Caco-2 (cell line): ENCODE measurements at places on chromosomes 4 and X.

DNA sequence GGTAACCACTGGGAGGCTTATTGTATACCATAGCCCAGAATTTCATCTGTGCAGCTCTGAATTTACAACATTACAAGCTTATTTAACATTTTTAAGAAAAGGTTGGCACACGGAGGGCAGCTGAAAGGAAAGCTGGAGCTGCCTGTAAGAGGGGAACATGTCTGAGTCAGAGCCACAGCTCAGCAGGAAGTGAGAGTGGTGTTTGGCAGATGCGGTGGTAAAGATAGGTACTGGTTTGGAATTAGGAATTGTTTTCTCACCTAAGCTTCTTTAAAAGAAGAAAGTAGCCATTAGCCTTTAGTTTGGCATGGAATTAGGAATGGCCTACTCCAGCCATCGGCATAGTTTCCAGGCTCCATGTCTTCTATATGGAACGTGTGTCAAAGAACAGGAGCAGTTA lies 172.5 kb upstream of the ANXA3 start:
- no peak for DNase-seq

GRCh38 chr4:1008840-1009541 lies 2.4 kb upstream of the FGFRL1 start:
- peak; percentile 61 for DNase-seq

GRCh38 chrX:153717445-153717844 lies 6.7 kb downstream of the BCAP31 start:
- no peak for DNase-seq

- no peak for DNase-seq
Observed at GRCh38 chrX:68644861-68645260, 2.6 kb upstream of the STARD8 start.

- no peak for DNase-seq
Observed at GRCh38 chrX:153746359-153746758, 17.7 kb upstream of the PLXNB3 start.

DNA sequence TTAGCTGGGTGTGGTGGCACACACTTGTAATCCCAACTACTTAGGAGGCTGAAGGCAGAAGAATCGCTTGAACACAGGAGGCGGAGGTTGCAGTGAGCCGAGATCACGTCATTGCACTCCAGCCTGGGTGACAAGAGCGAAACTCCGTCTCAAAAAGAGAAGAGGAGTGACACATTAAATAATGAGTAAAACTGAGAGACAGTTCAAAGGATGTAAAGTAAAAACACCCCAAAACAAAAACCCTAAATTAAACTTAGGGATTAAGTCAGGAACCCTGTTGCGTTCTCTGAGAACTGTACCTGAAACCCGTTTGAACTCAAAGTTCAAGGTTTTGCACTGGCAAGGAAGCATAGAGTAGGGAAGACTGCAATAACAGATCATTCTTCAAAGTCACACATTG lies 141.7 kb downstream of the BRWD3 start:
- no peak for DNase-seq

GRCh38 chrX:153917869-153918268 lies 8.2 kb downstream of the ARHGAP4 start:
- no peak for DNase-seq

- no peak for DNase-seq
Observed at GRCh38 chrX:44157283-44157682, 184.1 kb upstream of the NDP start.
